ENCODE measurements at places on chromosomes 7 and 10. TPM values are rescaled to one million over a fixed set of nuclear protein-coding genes. Genes with fewer than 3 reads are reported as not detected.

MOGAT3 gene
- 12.0 TPM for total RNA-seq

RBM17 gene
- 24.3 TPM for total RNA-seq

GPRIN2 gene
- total RNA-seq, result 1.1 TPM

H2BK1 gene
- total RNA-seq, result not detected

DOCK4 gene
- 11.8 TPM for total RNA-seq

ABCC2 gene
- total RNA-seq, result 254 TPM

NEUROG3 gene
- not detected for total RNA-seq

DNA sequence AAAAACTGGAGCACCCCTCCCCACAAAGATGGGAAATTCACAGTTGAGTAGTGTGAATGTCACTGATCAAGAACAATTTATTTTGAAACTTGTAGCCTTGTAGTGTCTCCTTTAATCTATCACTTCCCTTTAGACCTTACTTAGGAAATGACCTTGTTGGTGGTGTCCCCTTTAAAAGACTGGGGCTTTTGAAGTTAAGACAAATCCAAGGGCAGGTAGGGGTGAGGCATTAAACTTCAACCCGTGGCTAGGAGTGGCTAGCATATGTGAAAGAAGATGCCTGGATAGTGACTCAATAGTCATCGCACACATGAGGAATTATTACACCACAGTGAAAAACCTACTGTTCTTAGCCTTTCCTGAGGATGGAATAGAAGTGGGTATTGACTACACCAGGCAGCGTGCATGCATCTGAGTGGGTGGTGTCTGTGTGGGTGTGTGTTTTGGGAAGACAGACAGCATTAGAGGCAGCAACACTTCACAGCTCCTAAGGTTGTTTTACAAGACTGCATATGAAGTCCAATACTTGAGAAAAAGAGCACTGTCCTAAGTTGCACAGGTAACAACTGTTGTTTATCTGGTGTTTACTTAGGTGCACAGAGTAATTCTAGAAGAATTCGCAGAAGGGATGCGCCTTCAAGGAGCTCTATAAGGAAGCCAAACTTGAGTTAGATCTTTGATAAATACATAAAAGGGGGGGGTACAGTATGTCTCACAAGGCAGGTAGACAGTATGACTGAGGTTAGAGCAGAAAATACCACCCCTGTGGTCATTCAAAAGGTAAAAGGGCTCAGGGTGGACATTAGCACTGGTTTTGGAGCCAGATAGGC, 32.9 kb downstream of the ABLIM1 start:
- no peak for DNase-seq

DNA sequence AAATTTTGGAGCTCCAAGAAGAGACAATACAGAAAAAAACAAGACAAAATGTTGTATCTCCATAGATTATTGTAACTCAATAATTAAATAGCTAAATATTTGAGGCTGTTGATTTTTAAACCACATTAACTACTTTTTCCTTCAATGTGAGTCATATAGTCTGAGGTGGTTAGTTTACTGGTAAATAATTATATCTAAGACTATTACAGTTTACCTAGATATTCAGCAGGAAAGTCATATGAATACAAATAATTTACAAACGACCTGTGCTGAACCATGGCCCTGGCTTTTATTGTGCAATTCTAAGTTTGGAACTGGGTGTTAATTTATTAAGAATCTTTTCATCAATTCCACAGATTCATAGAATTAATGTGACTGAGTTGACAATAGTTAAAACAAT, 22.2 kb downstream of the CREB5 start:
- DNase-seq, result no peak

GRCh38 chr7:36764929-36765328, 40.6 kb upstream of the AOAH start:
- DNase-seq, result no peak

DNA sequence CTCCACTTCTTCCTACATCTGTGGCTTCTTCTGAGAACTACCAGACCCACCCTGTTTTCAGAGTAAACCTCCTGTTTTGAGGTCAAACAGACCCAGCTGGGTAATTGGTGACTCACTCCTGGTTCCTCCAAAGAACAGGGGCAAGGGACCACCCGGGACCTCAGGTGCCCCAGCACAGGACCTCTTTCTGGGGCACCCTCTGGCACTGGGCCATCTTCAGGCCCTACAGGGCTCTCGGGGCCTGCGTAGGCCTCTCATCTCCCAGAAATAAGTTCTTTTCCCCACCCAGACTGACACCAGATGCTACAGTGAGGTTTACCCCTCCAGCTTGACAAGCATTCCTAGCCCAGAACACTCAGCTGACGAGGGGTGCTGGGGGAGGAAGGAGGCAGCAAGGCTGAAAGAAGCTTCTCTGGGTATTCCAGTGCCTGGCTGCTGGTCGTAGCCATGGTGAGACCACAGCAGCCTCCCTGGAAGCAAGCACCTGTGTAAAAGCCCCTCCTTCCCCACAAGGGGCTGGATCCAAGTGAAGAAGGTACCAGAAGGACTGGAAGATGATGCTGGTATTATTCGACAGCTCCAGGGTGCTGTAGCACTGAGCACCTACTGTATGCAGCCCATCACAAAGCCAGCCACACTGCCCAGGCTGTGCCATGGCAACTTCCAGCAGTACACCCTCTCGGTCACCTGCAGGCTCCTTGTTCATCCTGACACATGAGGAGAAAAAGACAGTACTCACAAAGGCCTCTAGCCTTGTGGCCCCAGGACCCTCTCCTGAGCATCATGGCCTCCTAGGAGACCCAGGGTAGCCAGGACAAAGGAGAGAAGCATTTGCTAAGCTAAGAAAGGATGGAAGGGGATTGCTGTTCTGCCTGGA, 47.4 kb downstream of the ALOX5 start:
- DNase-seq, result no peak

GRCh38 chr10:56567580-56567979, 206.5 kb upstream of the ZWINT start:
- no peak for DNase-seq

DNA sequence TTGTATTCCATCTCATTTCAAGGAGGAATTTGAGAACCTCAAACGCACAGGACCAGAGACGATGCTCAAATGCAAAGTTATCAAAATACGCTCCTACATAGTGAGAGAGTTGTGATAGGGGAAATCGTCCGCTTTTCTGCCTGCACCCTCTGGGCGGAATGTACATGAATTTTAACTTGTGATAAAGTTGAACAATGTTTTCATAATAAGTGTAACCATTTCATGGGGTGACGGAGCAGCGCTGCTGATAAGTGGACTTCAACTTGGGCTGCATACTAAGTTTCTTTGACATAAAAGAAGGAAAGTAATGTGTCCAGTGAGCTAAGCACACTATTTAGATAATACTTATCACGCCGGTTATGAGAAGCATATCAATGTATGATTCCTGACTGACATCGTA, 497.5 kb upstream of the MGMT start:
- DNase-seq, result no peak

DNA sequence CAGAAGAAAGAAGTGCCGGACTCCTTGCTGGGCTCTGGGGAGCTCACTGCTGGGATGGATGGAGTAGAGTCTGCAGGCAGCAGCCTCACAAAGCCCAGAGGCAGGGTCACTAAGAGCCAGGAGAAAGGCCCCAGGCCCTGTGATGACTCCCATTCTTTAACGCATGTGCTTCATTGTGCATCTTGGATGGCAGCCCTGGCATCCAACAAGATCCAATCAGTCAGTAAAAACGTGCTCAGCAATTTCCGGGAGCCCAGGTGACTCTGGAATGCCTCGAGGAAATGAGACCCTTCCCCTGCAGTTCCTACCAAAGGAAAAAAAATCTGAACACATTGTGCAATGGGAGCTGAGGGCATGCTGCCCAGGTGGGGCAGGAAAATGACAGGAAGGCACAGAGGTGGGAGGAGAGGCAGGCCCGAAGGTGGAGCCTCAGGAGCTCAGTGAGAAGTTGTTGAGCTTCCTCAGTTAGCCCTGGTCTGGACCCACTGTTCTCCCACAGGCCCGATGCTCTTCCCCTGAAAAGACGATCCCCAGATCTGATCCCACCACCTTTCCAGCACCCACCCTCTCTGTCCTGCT, 60.7 kb upstream of the TMEM72 start:
- DNase-seq, result no peak

GRCh38 chr10:104323085-104323484, 15.2 kb downstream of the ITPRIP start:
- no peak for DNase-seq

- no peak for DNase-seq
Measured at GRCh38 chr10:16993186-16993585, 136.4 kb downstream of the CUBN start.
